CD8-positive, alpha-beta T cell (primary cell): ENCODE measurements at places on chromosomes 3 and 15. TPM values are rescaled to one million over a fixed set of nuclear protein-coding genes. Genes with fewer than 3 reads are reported as not detected.

SIDT1 gene
- total RNA-seq, result 32.1 TPM

ITIH1 gene
- not detected for total RNA-seq

TM2D3 gene
- 76.1 TPM for total RNA-seq

DALRD3 gene
- 12.0 TPM for total RNA-seq

PROK2 gene
- total RNA-seq, result 0.33 TPM

CLEC3B gene
- total RNA-seq, result not detected

ITIH4 gene
- total RNA-seq, result 26.4 TPM

C15orf40 gene
- total RNA-seq, result 11.8 TPM

PCSK6 gene
- total RNA-seq, result 2.6 TPM

ARGFX gene
- not detected for total RNA-seq

MCF2L2 gene
- 5.8 TPM for total RNA-seq

WDR76 gene
- total RNA-seq, result 3.9 TPM

ECT2 gene
- total RNA-seq, result 1.3 TPM
